Dorsolateral prefrontal cortex (tissue), 122 donors: ENCODE measurements at places on chromosomes 3 and 15.

- DNase-seq: no peak
Measured at GRCh38 chr3:187230011-187230410, 32.7 kb downstream of the RTP1 start.

- no peak for DNase-seq
Measured at GRCh38 chr3:27680517-27681246, 41.4 kb downstream of the EOMES start.

- DNase-seq: no peak
Measured at GRCh38 chr3:25128735-25129134, 299.3 kb upstream of the RARB start.

GRCh38 chr3:142028243-142028777, 121.0 kb downstream of the TFDP2 start:
- DNase-seq: no peak

GRCh38 chr3:134749802-134750553, 45.1 kb upstream of the EPHB1 start:
- no peak for DNase-seq

DNA sequence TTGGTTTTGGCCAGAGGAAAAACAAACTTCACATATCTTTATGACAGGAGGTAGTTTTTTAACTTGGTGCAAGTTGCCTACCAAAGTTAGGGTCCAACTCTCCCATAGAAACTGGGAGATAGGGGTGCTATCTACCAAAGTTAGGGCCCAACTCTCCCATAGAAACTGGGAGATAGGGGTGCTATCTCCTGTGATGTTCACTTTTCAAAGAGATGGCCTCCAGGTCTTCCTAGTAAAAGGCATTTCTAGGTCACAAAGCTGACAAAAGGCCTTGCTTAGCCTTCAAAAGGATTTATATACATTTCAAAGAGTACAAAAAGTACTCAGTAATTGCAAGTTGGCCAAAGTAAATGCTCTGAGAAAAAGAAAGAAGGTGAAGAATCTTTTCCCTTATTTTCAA, 27.1 kb downstream of the IL1RAP start:
- no peak for DNase-seq

- no peak for DNase-seq
Measured at GRCh38 chr3:153599685-153600084, 437.7 kb downstream of the RAP2B start.

GRCh38 chr3:50806806-50807205, 132.1 kb downstream of the DOCK3 start:
- no peak for DNase-seq

GRCh38 chr3:117995842-117996437, 1038.7 kb downstream of the IGSF11 start:
- DNase-seq: no peak

DNA sequence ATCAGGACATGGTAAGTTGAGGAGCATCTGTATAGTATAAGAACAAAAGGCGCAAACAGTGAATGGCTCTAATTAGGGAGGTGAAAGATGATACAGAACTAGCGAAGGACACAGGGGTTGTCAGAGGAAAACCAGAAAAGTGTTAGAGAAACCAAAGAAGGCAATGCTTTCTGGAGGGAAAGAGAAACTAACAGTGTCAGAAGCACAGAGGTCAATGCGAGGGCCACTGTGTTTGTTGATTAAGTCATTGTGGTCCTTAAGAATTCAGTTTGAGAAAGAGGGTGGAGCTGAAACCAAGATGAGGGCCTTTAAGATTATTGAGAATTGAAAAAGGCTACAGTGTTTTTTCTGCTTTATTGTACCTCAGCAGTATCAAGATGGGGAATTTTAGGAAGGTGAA, 28.8 kb downstream of the ATG7 start:
- DNase-seq: no peak

DNA sequence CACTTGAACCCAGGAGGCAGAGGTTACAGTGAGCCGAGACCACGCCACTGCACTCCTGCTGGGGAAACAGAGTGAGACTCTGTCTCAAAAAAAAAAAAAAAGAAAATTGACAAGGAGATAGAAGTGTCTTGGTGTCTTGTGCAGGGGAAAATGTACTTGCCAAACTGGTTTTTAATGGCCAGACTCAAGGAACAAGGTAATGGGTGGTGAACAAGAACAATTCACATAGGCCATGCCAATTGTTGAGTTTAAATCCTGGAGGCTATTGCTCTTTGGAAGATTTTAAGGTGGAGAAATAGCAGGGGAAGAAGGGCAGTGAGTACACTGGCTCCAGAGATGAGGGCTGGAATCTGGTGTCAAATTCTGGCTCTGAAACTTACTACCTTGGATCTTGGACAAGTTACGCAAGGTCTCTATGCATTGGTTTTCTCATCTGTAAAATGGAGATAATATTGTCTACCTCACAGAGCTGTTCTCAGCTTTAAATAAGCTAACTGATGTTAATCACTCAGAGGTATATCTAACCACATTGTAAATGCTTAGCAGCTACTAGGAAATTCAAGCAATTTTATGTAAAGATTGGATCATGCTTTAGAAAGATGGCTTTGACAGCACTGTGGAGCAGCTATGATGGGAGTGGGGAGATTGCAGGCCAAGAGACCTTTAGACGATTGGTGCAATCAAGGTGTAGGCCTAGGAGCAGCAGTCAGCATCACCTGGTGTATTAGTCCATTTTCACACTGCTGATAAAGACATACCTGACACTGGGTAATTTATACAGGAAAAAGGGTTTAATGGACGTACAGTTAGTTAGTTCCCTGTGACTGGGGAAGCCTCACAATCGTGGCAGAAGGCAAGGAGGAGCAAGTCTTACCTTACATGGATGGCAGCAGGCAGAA, 78.3 kb downstream of the B3GALNT1 start:
- DNase-seq: no peak

DNA sequence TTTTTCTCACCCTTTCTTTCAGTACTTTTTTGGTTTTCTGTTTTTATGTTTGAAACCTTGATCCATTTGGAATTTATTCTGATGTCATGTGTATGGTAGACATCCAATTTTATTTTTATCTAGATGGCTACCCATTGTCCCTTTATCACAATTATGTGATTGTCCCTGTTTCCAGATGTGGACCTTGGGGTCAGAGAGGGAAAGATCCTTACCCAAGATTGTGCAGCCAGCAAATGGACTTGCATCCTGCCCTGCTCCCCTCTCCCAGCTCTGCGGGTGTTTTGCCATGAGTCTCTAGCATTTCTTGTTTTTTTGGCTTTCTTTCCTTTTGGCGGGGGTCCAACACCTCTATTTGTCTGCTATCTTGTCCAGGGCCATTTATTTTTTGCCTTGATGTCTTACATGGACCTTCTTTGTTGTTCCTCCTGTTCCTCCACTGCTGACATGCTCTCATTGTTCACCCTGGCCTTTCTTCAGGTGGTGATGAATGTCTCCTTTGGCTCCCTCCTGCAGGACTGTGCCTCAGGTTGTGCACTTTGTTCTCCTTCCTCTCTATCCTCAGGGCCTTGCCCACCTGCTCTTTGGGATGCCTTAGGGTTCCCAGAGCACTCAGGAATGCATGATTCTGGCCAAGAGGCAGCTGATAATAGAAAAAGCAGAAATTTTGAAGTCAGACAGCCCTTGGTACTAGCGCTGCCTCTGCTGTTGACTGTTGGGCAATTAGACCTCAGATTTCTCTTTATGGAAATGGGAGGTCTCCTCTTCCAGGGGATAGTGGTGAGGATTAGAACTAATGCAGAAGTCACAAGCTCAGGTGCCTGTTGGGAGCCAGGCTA, 84.3 kb downstream of the EEFSEC start:
- DNase-seq: no peak

DNA sequence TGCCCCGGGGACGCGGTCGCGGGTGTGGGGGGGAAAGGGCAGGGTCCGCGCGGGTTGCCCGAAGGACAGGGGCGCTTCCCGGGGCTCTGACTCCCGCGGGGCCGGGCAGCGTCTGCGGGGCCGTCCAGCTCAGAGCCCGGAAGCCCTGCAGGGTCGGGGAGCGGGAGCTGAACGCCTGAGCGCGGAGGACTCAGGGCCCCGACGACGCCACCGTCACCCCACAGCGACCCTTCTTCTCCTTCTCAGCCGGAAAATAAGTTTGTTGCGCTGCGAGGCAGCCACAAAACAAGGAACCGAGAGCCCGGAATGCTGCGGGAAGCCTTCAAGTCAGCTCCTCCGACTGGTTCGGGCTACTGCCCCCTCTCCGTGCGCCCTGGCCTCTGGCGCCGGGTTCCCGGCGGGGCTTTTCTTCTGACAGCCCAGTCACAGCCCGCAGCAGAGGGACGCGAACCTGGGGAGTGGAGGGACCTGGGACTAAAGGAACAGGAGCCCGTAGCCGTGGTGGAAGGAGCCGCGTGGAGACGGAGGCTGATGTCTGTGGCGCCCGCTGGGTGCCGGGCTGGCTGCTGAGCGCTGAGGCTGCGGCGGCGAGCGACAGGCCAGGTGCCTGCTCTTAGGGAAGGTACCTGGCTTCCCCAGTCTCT, 484 bp downstream of the CNTN4 start:
- no peak for DNase-seq

- no peak for DNase-seq
Measured at GRCh38 chr3:27171113-27171512, 198.1 kb downstream of the NEK10 start.

DNA sequence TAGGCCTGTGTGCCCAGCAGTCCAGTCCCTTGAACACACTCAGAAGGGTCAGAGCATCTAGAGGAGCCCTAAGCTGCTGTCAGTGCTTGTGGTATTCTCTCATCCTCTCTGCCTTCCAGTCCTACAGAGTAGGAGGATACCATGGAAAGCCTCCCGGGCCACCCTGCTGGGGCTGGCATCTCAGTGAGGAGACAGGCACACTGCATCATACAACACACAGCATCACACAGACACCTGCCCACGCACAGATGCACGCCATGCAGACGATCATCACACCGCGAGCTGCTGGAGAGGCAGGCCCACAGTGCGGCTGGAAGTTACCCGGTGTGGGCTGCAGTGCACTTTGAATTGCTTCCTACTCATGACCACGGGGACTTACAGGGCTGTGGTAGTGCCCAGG, 15.2 kb downstream of the GABRA5 start:
- DNase-seq: peak; percentile 84

DNA sequence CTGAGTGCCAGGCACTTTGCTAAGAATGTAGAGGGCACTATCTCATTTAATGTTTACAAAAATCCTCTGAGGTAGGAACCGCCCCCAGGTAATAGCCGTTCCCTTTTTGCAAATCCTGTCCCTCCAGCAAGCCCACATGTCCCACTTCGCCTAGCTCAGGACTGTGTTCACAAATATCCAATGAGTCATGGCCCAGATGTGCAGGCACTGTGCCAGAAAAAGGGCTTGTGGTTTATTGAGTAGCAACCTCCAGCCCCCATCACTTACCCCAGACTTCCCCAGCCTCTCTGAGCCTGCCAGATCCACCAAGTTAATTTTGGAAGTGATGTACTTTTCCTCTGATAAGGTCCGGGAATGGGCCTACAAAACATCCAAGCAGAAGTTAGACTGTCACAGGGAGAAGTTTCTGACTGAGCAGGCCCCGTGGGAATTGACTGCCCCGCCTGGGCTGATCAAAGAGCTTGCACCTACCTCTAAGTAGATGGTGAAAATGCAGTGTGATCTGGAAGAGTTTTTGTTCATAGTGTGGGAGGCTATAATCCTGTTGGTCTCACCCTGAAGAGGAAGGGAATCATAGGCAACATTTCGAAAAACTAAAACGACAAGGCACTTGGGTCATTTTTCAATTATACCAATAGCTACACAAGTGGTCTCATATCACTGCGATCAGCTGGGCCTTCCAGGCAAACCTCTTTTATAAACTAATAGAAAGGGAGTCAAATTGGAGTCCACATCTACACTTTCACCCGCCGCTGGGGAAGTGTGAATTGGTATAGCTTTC, 15.7 kb downstream of the KIF9 start:
- peak; percentile 76 for DNase-seq

- no peak for DNase-seq
Measured at GRCh38 chr3:105729667-105730066, 139.1 kb downstream of the CBLB start.

DNA sequence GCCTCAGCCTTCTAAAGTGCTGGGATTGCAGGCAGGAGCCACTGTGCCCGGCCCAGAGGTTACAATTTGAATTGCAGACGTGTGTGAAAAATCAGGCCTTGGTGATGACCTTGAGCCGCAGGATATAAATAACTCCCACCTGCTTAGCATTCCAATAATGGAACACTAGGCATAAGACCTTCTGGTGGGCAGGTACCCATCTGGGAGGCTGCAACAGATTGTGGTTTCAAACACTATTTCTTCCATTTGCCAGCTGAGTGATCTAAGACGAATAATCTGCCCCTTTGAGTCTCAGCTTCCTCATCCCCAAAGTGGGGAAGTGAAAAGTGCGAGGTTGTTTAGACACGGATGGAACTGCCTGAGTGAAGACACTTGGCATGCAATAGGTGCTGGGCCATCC, 47.7 kb upstream of the HERC1 start:
- DNase-seq: no peak

DNA sequence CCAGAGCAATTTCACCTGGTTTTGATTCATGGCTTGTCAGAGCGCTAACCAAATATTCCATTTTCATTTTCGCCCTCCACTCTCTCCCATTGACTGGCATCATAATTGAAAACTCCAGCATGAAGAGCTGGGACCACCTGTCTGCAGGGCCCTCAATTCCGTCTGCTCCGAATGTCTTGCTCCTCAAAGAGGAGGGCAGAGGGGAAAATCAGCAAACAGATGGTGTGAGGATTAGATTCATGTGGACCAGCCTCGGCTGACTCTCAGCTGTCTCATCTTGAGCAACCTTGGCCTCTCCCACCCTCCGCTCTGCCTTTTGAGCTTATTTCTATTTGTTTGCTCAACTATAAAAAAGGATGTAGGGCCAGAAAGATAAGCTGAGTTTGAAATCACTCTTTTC, 512.2 kb upstream of the PPP2R3A start:
- no peak for DNase-seq

- no peak for DNase-seq
Measured at GRCh38 chr3:179852142-179852905, 184.4 kb downstream of the PEX5L start.

- DNase-seq: peak; percentile 65
Measured at GRCh38 chr3:133871368-133872090, 24.2 kb downstream of the RAB6B start.

DNA sequence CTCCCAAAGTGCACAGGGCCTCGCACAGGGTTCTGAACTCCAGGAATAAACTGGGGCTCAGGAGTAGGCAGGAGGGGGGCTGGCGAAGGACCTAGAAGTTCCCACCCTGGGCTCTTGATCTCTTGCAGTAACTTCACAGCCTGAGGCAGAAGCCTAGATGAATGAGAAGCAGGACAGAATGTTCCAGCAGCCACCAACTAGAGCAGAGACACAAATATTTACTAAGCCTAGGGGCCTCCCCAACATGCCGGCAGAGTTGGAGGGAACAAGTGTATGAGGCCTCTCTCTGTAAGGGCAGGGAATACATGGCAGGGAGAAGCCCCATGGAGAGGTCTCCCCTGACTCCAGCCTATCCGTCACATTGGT, 25.3 kb upstream of the C15orf39 start:
- DNase-seq: no peak
